ENCODE measurements at places on chromosomes 1 and 21. TPM values are rescaled to one million over a fixed set of nuclear protein-coding genes. Genes with fewer than 3 reads are reported as not detected.
A peak's percentile ranks its signal among the peaks of the same experiment; 100 is the strongest.

Gene EVA1C
- total RNA-seq = 15.8 TPM

Gene NTNG1
- 0.58 TPM for total RNA-seq

Gene STXBP3
- 63.1 TPM for total RNA-seq

Gene ADAMTSL4
- total RNA-seq = 1.7 TPM

Gene DCST1
- 0.60 TPM for total RNA-seq

Gene CD1B
- not detected for total RNA-seq

Gene DYNLT4
- 1.2 TPM for total RNA-seq

Gene NPR1
- total RNA-seq = not detected

Gene AQP10
- not detected for total RNA-seq

Gene S100A2
- total RNA-seq = not detected

Gene KCNE2
- not detected for total RNA-seq

Gene TSPAN2
- 41.4 TPM for total RNA-seq

Gene SLC16A4
- 0.30 TPM for total RNA-seq

- no peak for DNase-seq
Observed at GRCh38 chr1:47393141-47393540, 22.9 kb upstream of the FOXE3 start.

- DNase-seq = no peak
Observed at GRCh38 chr1:32464716-32465577, at the start of gene ZBTB8B. Gene ZBTB8B, plus strand, starts transcription at chr1:32465072. Its CDS starts 5,553 bp downstream, at chr1:32470625.

- DNase-seq = no peak
Observed at GRCh38 chr1:155396874-155397476, 76.3 kb downstream of the RUSC1 start.

DNA sequence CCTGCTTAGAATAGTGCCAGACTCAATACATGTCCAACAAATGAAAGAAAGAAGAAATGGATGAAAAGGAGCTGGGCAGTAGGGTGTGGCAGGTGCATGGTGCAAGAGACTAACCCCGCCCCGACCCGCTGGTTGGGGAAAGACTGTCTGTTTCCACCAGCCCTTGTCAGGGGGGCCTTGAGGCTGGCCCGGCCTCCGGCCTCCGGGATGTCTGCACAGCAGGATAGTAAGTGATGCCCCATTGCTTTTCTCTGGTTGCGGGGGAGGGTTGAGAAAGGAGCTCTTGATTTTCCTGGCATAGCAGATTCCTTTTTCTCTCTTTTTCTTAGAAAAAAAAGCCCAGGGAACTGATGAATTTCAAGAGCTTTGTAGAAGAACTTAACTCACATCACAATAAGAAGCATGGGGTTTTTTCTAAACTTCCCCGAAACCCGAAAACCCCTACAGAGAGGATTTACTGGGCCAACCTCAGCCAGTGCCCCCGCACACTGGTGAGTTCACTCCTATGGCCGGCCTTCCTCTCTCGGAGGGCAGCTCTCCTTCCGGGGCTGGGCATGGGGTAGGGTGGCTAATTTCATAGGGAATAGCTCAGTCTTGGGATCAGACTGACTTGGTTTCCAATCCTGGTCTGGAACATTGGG lies 12.5 kb upstream of the TTC22 start:
- DNase-seq = no peak

GRCh38 chr1:194533641-194534040 lies 1347.2 kb upstream of the B3GALT2 start:
- no peak for DNase-seq

GRCh38 chr1:7646981-7647901 lies 123.9 kb upstream of the VAMP3 start:
- peak; percentile 76 for DNase-seq

DNA sequence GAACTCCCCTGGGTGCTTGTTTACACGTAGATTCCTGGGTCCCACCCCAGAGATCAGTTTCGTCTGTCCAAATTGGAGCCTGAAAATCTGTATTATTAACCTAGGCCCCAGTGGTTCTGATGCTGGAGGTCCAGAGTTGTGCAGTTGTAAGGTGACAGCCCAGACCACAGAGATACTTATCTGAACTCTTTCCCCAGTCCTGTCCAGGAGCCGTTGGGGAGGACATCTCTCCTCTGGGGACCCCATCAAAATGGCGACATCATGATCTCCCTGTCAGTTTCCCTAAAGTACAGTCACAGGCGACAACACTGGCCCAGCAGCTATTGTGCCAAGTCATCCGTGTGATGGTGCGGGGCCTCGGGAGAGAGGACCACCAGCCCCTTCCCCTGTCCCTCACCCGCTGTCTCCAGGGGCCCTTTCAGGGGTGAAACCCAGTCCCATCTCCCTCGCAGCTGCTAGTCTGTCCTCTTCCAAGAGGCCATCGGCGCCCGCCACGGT lies 749 bp upstream of the EFHD2 start:
- no peak for DNase-seq

- DNase-seq = no peak
Observed at GRCh38 chr1:53659436-53659835, 79.5 kb downstream of the GLIS1 start.

- no peak for DNase-seq
Observed at GRCh38 chr1:1038694-1039093, 18.8 kb downstream of the AGRN start.

DNA sequence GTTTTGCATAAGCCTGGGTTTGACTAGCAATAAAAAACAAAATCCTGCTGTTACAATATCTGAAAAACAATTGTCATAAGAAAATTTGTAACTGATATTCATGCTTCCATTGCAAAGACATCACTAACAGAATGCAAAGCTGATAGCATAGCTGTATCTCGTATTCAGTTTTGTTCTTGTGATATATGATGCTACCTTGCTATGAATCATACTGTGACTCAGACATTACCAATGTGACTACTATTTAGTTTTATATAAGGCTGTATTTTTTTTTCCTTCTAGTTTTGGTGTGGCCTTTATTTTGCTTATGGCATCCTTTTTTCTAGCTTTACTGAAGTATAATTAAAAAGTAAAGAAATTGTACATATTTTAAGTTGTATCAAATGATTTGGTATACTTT lies 1381.8 kb downstream of the MRPL39 start:
- no peak for DNase-seq

GRCh38 chr1:235736263-235736662 lies 86.7 kb upstream of the GNG4 start:
- no peak for DNase-seq

DNA sequence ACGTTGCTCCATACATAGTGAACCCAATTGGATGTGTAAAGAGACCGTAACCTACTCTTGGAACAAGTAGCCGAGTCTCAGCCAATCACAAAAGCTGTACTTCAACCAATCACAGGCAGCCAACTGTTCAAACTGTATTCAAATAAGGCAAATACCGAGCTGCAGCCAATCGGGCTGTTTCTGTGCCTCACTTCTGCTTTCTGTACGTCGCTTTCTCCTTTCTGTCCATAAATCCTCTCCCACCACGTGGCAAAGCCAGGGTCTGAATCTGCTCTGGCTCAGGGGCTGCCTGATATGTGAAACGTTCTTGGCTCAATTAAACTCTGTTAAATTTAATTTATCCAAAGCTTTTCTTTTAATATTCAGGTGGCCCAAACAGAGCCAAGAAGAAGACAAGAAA lies 210.3 kb downstream of the URB2 start:
- DNase-seq = no peak

- DNase-seq = no peak
Observed at GRCh38 chr1:225965231-225965630, 24.2 kb upstream of the LEFTY2 start.

GRCh38 chr1:184388319-184388889 lies 1.6 kb downstream of the C1orf21 start:
- DNase-seq = peak; percentile 37

GRCh38 chr21:14361958-14362357 lies 21.0 kb downstream of the HSPA13 start:
- no peak for DNase-seq

- no peak for DNase-seq
Observed at GRCh38 chr1:161200421-161200991, 1.7 kb upstream of the ADAMTS4 start.

DNA sequence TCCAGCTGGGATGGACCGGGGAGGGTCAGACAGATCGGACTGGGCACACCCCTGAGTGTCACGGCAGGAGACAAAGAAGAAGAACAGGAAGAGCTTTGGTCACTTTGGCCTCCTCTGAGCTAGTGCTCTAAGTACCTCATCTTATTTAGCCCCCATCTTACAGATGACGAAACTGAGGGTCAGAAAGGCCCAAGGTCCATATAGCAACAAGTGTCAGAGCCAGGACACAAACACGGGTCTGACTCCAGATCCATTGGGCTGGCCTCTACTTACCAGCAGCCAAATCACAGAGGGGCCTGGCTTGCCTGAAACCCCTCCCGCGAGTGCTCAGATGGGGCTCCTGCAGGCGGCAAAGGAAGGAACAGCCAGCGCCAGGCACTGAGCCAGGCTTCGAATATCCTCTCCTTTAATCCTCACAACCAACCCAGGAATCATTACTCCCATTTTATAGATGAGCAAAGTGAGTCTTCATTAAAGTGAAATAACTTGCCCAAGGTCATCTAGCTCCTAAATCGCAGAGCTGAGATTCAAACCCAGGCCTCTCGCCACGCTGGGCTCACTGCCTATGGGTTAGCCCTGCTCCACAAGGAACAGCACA lies 25.7 kb upstream of the SELENON start:
- DNase-seq = no peak

GRCh38 chr1:43238085-43238484 lies 31.7 kb upstream of the TMEM125 start:
- DNase-seq = no peak

- no peak for DNase-seq
Observed at GRCh38 chr1:169624912-169625311, 5.0 kb downstream of the SELP start.

GRCh38 chr1:38221006-38221649 lies 174.5 kb upstream of the POU3F1 start:
- no peak for DNase-seq

DNA sequence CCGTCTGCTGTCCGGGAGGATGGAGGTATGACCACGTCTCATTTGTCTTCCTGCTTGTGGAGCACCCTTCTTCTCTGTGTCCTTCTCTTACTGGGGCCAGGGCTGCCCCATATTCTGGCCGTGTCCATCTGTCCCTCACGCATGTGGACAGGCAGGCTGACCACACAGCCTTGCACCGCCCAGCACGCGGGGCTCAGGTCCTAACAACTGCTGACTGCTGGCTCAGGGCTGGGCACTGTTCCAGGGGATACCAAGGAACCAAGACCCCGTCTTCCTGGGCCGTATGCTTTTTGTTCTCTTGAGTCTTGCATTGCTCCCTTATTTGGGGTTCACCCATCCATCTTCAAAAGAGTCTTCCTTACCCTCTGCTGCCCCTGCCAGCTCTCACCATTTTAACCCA lies 17.5 kb upstream of the SPSB1 start:
- DNase-seq = no peak

GRCh38 chr1:39346872-39347271 lies 142.4 kb downstream of the MACF1 start:
- no peak for DNase-seq

DNA sequence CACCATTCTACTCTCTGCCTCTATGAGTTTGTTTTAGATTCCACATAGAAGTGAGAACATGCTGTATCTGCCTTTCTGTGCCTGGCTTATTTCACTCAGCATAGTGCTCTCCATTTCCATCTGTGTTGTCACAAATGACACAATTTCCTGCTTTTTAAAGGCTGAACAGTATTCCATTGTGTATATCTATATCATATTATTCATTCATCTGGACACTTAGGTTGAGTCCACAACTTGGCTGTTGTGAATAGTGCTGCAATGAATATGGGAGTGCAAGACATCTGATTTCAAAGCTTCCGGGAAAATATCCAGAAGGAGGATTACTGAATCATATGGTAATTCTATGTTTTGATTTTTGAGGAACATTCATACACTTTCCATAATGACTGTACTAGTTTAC lies 20.1 kb upstream of the DONSON start:
- DNase-seq = no peak

DNA sequence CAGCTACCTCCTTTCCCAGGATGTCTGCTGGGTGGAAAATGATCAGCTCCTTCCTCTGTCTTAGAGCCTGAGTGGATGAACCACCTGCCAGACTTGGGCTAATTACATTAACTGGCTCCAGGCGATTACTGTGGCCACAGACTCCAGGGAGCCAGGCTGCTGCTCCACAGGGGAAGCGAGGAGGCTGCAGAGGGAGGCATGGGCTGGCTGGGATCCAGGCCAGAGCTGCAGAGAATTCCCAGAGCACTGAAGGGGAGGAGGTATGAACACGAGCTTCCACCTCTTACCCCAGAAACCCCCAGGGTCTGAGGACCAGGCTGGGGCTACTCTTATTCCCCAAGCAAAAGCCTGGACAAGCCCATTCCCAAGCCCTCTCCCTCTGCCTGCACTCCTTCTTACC lies 136.0 kb upstream of the KLHDC7A start:
- DNase-seq = no peak

DNA sequence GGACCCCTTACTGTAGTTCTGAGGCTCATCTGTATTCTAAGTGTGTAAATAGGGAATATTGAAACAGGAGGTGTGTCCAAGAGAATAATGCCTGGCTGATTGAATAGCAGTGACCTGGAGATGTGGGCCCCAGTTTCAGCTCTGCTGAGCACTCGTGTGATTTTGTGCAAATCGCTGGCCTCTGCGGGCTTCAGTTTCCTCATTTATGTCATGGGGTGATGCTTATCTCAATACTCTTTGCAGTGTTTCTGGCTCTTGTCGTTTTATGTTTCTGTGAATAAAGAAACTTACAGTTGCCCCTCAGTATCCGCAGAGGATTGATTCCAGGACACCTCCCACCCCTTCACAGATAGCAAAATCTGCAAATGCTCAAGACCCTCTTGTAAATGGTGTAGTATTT lies 5.0 kb downstream of the COG2 start:
- DNase-seq = no peak

DNA sequence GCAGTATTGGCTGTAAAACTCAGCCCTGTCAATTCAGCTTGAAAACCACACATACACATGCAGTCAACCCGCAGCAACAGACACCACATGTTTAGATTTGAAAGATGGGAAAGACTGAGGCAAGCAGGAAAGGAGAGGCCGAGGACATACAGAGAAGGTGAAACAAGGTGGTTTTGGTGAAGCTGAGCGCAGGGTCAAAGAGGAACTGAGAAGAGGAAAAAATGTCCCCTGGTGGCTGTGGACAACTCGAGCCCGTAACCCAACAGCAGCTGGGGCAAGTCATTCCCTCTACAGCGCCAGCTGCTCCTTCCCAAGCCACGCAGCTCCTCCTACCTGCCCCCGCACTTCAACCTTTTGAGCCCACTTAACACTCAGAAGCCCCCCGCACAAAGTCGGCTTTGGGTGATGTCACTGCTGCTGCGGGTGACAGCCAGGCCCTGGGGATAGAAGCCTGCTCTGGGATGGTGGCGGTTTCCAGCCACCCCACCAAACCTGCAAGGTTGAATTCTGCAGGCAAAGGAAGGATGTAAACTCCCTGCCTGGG lies 63.0 kb downstream of the KCNN3 start:
- no peak for DNase-seq

- no peak for DNase-seq
Observed at GRCh38 chr1:59819566-59820438, 5.1 kb downstream of the HOOK1 start.

DNA sequence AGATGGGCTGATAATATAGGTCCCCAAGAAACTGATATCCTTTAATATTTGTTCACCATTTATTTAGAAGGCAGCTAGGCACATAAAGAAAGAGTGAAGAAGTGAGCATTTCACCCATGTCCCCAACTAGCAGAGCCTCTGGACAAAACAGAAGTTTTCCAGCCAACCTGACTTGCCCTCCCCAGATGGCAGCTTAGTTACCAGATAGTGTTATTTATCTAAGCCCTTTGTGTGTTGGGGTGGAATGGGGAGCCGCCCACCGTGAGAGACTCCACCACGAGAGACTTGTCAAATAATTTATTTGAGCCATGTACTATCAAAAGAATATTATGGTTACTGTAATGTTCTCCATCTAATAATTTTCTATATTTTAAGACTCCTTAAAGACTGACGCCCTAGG lies 54.9 kb upstream of the C1orf198 start:
- no peak for DNase-seq

- no peak for DNase-seq
Observed at GRCh38 chr21:26632691-26633090, 59.6 kb upstream of the CYYR1 start.
